ENCODE measurements at places on chromosomes 2 and 18. TPM values are rescaled to one million over a fixed set of nuclear protein-coding genes. Genes with fewer than 3 reads are reported as not detected.

The ANXA4 gene
- 173 TPM for total RNA-seq

The COLEC12 gene
- 79.2 TPM for total RNA-seq

The STEAP3 gene
- 18.3 TPM for total RNA-seq

The PLGLB1 gene
- total RNA-seq: 2.7 TPM

DNA sequence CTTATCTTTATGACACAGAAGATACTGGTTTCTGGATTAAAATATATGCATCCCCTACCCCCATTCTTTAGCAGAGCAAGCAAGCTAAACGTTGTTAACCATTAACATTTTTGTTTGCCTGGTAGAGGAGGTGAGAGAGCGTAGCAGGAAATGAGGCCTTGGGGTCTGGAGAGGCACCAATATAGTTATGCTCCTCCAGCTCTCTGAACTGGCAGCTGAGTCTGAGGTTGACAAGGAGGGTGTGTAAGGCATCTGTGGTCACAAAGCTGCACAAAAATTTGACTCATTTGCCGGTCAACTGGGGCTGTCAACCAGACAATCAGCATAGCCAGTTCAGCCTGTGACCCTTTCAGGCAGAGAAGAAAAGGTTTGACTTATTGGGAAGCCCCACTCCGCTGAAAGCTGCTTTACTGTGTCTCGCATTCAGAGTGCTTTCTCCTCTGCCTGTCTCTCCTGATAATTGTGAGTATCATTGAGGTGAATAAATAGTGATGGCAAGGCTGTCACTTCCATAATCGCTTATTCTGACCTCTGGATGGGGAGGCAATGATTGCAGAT is 647.5 kb upstream of the SETBP1 start:
- no peak overlapping the region for H3K27ac ChIP-seq
- DNase-seq: no peak
- H3K27me3 ChIP-seq: no peaks in the 10 kb centered on the region
- H3K36me3 ChIP-seq: no peaks in the 10 kb centered on the region

- H3K4me1 ChIP-seq: peaks cover 5% of the 10 kb centered on the region
- peaks cover 3% of the 10 kb centered on the region for H3K27me3 ChIP-seq
- H3K27ac ChIP-seq: no peak overlapping the region
- no peaks in the 10 kb centered on the region for H3K36me3 ChIP-seq
Measured at GRCh38 chr2:236562434-236562833, 7.2 kb upstream of the ACKR3 start.

- no peak overlapping the region for H3K4me3 ChIP-seq
- no peak overlapping the region for H3K27ac ChIP-seq
- no peaks in the 10 kb centered on the region for H3K36me3 ChIP-seq
- H3K4me1 ChIP-seq: peaks cover 11% of the 10 kb centered on the region
- DNase-seq: no peak
Measured at GRCh38 chr2:231200805-231201474, 2.5 kb downstream of the ARMC9 start.

- no peaks in the 10 kb centered on the region for H3K4me1 ChIP-seq
- no peaks in the 10 kb centered on the region for H3K36me3 ChIP-seq
- H3K27me3 ChIP-seq: peaks cover 8% of the 10 kb centered on the region
- no peak overlapping the region for H3K27ac ChIP-seq
Measured at GRCh38 chr2:240280621-240281020, 140.2 kb upstream of the OTOS start.

DNA sequence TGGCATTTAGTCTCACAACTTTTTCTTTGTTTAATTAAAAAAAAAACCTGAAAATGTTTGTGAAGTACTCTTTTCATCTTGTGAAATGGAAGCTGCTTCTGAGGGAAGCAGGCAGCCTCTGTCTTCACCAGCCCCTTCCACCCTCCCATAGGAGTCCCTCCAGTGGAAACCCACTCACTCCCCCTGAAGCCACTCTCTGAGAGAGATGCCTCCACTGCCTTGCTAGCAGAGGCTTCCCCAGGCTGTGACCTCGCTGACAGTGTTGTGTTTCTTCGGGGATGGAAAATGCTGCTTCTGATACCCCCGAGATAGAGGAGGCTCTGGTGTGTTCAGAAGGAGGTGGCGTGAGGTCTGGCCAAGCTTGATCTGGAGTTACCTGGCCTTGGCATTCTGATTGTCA is 59.9 kb downstream of the SH3RF3 start:
- no peaks in the 10 kb centered on the region for H3K27me3 ChIP-seq
- H3K4me1 ChIP-seq: peaks cover 22% of the 10 kb centered on the region
- no peak overlapping the region for H3K27ac ChIP-seq
- no peak overlapping the region for H3K4me3 ChIP-seq
- no peak for DNase-seq

- H3K4me3 ChIP-seq: no peak overlapping the region
- H3K4me1 ChIP-seq: peaks cover 27% of the 10 kb centered on the region
- DNase-seq: peak; percentile 75
- no peaks in the 10 kb centered on the region for H3K27me3 ChIP-seq
- H3K36me3 ChIP-seq: no peaks in the 10 kb centered on the region
Measured at GRCh38 chr2:240965296-240965904, 33.0 kb upstream of the SNED1 start.

GRCh38 chr2:102438111-102438510 is 15.2 kb downstream of the IL18RAP start:
- H3K27me3 ChIP-seq: no peaks in the 10 kb centered on the region
- no peak overlapping the region for H3K27ac ChIP-seq
- DNase-seq: no peak
- H3K36me3 ChIP-seq: no peaks in the 10 kb centered on the region
- no peak overlapping the region for H3K4me3 ChIP-seq
- H3K4me1 ChIP-seq: peaks cover 3% of the 10 kb centered on the region

DNA sequence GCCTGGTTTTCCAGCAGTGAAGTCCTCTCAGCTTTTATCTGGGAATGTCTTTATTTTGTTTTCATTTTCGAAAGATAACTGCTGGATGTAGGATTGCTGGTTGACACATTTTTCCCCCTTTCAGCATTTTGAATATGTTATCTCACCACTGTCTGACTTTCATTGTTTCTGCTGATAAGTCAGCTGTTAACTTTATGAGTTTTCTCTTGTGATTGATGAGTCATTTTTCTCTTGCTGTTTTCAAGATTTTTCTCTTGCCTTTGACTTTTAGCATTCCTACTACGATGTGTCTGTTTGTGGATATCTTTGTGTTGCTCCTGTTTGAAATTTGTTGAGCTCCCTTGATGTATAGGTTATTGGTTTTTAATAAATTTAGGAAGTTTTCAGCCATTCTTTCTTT is 85.5 kb downstream of the AGPS start:
- no peaks in the 10 kb centered on the region for H3K27me3 ChIP-seq
- peaks cover 4% of the 10 kb centered on the region for H3K36me3 ChIP-seq
- H3K4me1 ChIP-seq: no peaks in the 10 kb centered on the region

GRCh38 chr2:30110773-30111172 is 36.0 kb upstream of the YPEL5 start:
- H3K27me3 ChIP-seq: no peaks in the 10 kb centered on the region
- DNase-seq: no peak
- no peaks in the 10 kb centered on the region for H3K4me1 ChIP-seq
- H3K36me3 ChIP-seq: no peaks in the 10 kb centered on the region
- H3K4me3 ChIP-seq: no peak overlapping the region
- H3K27ac ChIP-seq: no peak overlapping the region

Data from lower lobe of right lung (tissue), 2 donors.